ENCODE measurements at places on chromosomes 11 and 22.

DNA sequence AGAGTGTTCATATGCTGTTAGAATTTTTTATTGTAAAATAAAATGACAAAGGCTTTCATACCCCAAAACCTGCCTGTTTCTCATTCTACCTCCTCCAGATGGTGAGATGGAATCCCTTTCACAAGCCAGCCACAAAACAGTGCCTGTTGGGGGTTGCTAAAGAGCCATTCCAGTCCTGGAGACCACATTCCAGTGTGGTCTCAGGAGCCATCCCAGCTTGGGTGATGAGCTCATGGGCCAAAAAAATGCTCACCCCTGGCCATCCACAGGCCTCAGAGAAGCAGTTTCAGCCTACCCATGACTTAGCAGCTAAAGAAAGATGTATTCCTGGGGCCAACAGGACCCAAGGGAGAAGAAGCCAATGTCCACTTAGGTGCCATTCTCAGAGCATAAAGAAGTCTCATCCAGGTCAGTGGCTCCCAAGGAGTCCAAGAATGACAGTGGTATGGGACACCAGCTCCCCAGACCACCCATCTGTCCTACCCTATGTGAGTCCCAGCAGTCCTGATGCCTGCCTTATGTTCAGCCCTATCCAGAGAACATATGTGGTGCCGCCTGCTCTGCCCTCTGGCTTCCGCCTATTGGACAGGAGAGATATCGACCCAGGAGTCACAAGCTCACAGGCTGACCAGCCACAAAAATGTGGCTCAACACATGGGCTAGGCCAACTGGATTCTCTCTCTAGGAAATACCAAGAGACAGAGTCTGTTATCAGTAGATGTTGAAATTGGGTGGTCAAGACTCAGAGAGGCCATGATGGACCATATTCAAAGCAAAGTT, 26.4 kb downstream of the C11orf91 start:
- DNase-seq, result peak; percentile 91

- peak; percentile 66 for DNase-seq
These were observed 36.2 kb downstream of the UVRAG start for GRCh38 chr11:75851203-75851602.

GRCh38 chr22:47206164-47206563, 443.7 kb downstream of the TBC1D22A start:
- no peak for DNase-seq

GRCh38 chr11:73972187-73972586, 10.5 kb downstream of the UCP2 start:
- no peak for DNase-seq

- no peak for DNase-seq
These were observed 47.8 kb upstream of the A4GALT start for GRCh38 chr22:42768385-42769035.

DNA sequence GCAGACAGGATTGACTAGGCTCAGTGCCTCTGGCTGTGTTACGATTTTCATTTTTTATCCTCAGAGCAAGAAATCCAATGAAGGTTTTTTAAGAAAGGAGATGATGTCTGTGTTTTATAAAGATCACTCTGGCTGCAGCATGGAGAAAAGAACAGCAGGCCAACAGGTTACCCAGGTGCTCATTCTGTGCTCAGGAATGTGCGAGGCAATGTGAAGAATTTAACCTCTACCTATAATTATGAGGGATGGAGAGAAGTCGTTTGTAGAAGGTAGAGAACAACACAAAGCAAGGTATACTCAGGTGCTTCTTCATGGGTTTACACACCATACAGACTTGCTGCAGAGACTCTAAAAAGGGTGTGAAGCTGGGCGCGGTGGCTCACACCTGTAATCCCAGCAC, 10.0 kb upstream of the RTCB start:
- DNase-seq, result no peak

DNA sequence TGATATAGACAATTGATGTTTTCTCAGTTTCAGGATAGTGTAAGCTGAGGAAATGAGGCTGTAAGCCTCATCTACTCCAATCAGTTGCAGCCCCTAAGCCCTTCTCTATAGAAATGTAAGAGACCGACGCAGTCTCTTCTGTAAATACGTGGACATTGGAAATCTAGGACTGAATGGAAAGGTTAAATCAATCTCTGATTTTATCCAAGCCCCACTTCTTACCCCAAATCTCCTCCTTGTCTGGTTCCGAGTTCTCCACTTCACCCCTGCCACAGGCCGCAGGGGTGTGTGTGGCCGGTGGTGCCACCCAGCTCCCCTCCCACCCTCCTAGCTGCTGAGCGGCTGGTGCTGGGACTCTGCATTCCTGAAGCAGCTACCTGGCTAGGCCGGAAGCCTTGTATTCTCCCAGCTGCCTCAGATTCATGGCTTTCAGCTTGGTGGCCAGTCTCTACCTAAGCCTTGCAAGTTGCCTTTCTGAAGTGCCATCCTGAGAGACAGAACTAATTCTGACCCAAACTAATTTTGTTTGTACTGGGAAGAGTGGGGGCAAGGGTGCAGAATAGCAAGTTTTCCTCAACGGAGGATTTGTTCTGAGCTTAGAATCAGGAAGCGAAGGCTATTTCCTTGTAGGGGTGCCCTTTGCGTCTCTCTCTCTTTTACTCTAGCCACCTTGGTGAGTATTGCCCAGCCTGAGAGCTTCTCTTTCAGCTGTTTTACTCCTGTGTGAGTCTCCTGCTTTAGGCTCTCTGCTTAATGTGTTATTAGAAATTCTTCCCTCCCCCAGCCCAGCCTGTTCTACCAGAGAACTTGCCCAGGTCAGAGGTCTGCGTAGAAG, 749 bp downstream of the VWA5A start:
- peak; percentile 3 for DNase-seq

GRCh38 chr11:131750152-131750551, 379.7 kb downstream of the NTM start:
- DNase-seq, result no peak

DNA sequence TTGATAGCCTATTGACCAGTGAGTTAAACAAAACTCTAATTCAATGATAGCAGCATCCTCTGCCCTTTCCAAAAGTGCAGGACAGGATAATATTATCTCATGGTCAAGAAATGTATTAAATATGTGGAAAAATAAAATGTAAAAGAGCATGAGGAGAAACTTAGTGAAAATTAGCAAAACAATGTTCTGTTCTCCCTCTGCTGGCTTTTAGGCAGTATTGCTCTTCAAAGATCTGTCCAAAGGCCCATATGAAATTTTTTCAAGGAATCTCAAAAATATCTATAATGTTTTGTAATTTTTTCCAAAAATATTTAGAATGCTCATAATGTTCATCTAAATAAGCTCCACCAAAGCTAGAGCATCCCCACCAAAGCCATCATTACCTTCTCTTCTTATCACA, 8.3 kb upstream of the ARL14EP start:
- DNase-seq, result peak; percentile 16

GRCh38 chr22:38733329-38733723, 22.5 kb downstream of the SUN2 start:
- DNase-seq, result peak; percentile 62

- DNase-seq, result no peak
These were observed 627.3 kb upstream of the KIRREL3 start for GRCh38 chr11:127627629-127628457.

- no peak for DNase-seq
These were observed 79.7 kb downstream of the SHANK2 start for GRCh38 chr11:71172680-71173079.

All from AG08395 (cell line).